ENCODE measurements at places on chromosomes 2 and 18.

GRCh38 chr2:49043405-49043982 is 110.8 kb downstream of the FSHR start:
- H3K36me3 ChIP-seq = no peaks in the 10 kb centered on the region
- no peaks in the 10 kb centered on the region for H3K27me3 ChIP-seq
- no peak overlapping the region for H3K4me3 ChIP-seq
- no peaks in the 10 kb centered on the region for H3K4me1 ChIP-seq
- H3K27ac ChIP-seq = no peak overlapping the region

DNA sequence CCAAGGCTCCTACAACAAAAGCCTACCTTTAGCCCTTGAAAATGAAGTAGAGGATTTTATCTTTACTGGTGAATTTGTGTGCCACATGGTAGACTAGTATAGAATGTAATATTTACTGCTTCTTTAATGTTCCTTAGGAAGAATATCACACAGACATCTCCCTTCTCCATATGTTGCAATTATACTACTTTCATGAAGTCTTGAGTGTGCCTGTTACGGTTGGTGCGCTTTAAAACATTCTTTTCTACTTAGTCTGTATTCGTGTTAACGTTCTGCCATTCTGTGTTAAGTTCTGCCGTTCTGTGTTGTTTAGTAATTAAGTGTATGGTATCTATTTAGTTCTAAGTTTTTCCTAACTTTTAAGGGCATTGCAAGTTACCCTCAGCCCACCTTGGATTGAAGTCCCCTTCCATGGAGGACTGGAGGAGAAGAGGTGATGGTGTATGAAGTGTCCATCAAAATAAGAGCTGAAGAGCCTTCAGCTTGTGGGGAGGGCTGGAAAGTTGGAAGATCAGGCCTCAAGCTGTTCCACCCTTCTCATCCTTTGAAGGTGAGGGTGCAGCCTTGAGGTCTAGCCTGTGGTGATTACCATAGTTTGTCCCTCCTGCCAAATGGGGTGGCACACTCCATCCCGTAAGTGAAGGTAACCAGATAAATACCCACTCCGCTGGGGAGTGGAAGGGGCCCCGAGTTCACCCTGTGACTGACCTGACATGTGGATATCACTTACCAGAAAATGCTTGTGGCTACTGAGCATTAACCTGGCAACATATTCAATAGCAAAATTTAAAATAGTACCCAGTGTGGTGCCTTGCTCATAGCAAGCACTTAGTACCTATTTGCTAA is 131.3 kb downstream of the SPTBN1 start:
- DNase-seq = no peak
- H3K4me1 ChIP-seq = peaks cover 59% of the 10 kb centered on the region
- H3K4me3 ChIP-seq = peak overlapping the region; percentile 32
- H3K27me3 ChIP-seq = no peaks in the 10 kb centered on the region

- no peaks in the 10 kb centered on the region for H3K4me1 ChIP-seq
- no peaks in the 10 kb centered on the region for H3K27me3 ChIP-seq
- no peak for DNase-seq
- H3K27ac ChIP-seq = no peak overlapping the region
These were observed 580.0 kb downstream of the RNF144A start for GRCh38 chr2:7497178-7497577.

- peaks cover 25% of the 10 kb centered on the region for H3K36me3 ChIP-seq
- H3K4me3 ChIP-seq = no peak overlapping the region
- H3K27ac ChIP-seq = no peak overlapping the region
- DNase-seq = no peak
- no peaks in the 10 kb centered on the region for H3K27me3 ChIP-seq
These were observed 35.2 kb downstream of the SRBD1 start for GRCh38 chr2:45575881-45576280.

DNA sequence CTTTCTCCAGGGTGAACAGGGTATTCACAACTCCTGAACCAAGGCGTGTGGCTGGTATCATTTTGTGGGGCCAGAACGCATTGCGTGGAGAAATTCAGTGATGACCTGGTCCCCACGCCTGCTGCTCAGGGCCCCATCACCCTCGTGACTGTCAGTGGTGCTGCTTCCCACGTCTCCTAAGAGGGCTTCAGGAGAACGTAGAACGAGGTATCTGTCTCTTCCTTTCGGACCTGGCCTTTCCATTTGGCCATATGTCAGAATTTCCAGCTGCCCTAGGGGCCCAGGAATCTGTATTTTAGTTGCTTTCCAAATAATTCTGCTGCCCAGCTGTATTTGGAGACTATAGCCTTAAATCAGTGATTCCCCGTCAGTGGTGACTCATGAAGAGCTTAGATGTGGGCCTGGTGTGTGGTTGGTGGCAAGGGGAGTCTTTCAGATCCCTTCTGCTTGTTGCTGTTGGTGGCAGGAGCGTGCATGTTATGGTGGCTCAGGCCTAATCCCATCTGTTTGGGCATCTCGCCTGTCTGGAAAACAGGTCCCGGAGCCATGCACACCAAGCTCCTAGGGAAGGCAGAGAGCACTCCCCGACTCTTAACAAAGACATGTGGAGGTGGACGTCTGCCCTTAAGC is 56.4 kb downstream of the NPAS2 start:
- no peak overlapping the region for H3K4me3 ChIP-seq
- H3K4me1 ChIP-seq = no peaks in the 10 kb centered on the region
- H3K36me3 ChIP-seq = peaks cover 1% of the 10 kb centered on the region

GRCh38 chr2:120678926-120679325 is 56.7 kb upstream of the GLI2 start:
- H3K4me3 ChIP-seq = no peak overlapping the region
- DNase-seq = no peak
- H3K4me1 ChIP-seq = peaks cover 4% of the 10 kb centered on the region
- H3K27ac ChIP-seq = no peak overlapping the region
- H3K36me3 ChIP-seq = no peaks in the 10 kb centered on the region

DNA sequence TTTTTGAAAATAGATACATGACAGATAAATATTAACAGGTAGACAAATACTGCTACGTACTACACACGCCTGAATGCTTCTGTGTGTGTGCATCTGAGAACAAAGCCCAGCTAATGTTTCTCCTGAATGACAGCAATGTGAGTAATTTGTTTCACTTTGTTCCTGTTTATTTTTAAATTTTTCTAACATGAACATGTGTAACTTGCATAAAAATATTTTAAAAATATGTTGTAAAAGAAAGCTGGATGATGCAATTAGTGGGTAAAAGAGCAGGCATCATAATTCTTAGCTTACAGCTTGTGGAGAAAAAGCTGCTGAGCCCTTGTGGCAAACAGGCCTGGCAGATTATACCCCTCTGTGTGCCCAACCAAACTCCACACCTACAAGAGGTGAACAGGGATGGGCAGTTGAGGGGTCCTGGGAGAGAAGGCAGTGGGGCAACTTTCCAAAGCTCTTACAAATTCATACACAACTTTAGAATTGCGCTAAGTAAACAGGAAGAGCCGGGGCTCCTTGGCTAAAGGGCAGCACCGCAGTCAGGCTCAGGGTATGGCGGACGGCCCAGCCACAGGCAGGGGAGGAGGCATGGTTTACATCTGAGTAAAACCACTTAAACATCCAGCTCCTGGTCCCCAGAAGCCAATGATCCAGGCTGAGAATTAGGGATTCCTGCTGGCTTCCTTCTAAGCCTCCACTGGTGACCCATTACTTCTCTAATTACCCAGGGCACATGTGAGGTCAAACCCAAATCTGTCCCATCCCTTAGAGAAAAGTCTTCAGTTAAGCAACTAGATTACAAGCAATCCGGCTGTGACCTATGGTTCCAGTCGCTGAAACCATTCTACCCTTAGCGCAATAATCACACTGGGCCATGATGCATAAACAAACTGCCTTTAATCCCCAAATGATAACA is 14.0 kb downstream of the PXDN start:
- H3K27me3 ChIP-seq = no peaks in the 10 kb centered on the region
- H3K27ac ChIP-seq = no peak overlapping the region
- H3K4me1 ChIP-seq = no peaks in the 10 kb centered on the region
- H3K4me3 ChIP-seq = no peak overlapping the region

DNA sequence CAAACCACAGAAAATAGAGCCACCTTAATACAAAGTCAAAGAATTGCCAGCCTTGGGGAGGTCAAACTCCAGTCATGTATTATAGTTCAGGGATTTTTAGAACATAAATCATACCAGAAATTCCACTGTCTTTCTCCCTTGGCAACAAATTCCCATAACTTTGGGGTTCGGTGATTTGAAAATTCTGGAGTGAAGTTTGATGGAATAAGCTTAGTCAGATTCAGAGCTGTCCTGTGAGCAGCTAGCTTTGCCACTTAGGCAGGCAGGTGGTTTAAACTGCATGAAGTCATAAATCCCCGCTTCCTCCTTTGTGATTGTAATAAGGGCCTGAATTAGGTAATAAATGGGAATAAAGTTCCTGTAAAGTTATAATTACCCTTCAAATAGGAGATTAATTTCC is 457.0 kb upstream of the HNMT start:
- H3K27ac ChIP-seq = no peak overlapping the region
- DNase-seq = no peak
- no peaks in the 10 kb centered on the region for H3K4me1 ChIP-seq
- no peaks in the 10 kb centered on the region for H3K27me3 ChIP-seq
- H3K36me3 ChIP-seq = no peaks in the 10 kb centered on the region
- no peak overlapping the region for H3K4me3 ChIP-seq

- H3K4me3 ChIP-seq = no peak overlapping the region
- DNase-seq = no peak
- no peak overlapping the region for H3K27ac ChIP-seq
- peaks cover 16% of the 10 kb centered on the region for H3K4me1 ChIP-seq
These were observed 4.9 kb downstream of the IGFBP5 start for GRCh38 chr2:216690456-216690852.

- H3K27ac ChIP-seq = peak overlapping the region; percentile 78
- DNase-seq = no peak
- H3K27me3 ChIP-seq = no peaks in the 10 kb centered on the region
- no peaks in the 10 kb centered on the region for H3K36me3 ChIP-seq
These were observed 9.7 kb upstream of the SLC39A10 start for GRCh38 chr2:195647302-195647701.

DNA sequence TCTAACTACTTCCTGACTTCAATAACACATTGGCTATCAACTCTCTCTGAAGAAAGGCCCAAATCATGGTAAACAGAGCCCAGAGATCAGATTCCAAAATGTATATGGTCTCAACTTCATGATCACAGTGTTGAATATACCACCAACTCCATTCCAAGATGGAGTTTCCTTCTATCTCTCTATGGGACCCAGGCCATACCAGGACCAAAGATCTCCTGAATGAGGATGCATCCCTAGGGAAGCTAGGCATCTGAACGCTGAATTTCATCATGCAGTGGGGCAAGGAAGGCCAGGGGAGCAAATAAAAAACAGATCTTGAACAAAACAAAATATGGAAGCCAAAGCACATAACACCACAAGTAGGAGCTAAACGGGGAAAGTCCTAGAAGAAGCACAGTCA is 320.7 kb upstream of the PKDCC start:
- H3K27ac ChIP-seq = no peak overlapping the region
- DNase-seq = no peak
- peaks cover 5% of the 10 kb centered on the region for H3K27me3 ChIP-seq
- H3K4me1 ChIP-seq = no peaks in the 10 kb centered on the region
- H3K4me3 ChIP-seq = no peak overlapping the region

GRCh38 chr18:65439188-65439587 is 311.6 kb upstream of the CDH7 start:
- no peaks in the 10 kb centered on the region for H3K36me3 ChIP-seq
- DNase-seq = no peak
- H3K27me3 ChIP-seq = no peaks in the 10 kb centered on the region
- H3K4me3 ChIP-seq = no peak overlapping the region

- H3K36me3 ChIP-seq = peaks cover 8% of the 10 kb centered on the region
- peak overlapping the region; percentile 61 for H3K4me3 ChIP-seq
- no peaks in the 10 kb centered on the region for H3K27me3 ChIP-seq
- H3K4me1 ChIP-seq = peaks cover 23% of the 10 kb centered on the region
These were observed 244.3 kb downstream of the FAM210A start for GRCh38 chr18:13481820-13482617.

- peak overlapping the region; percentile 7 for H3K27ac ChIP-seq
- H3K36me3 ChIP-seq = no peaks in the 10 kb centered on the region
- DNase-seq = peak; percentile 19
- peaks cover 5% of the 10 kb centered on the region for H3K27me3 ChIP-seq
- peaks cover 43% of the 10 kb centered on the region for H3K4me1 ChIP-seq
These were observed 13.4 kb upstream of the CREG2 start for GRCh38 chr2:101400506-101401325.

DNA sequence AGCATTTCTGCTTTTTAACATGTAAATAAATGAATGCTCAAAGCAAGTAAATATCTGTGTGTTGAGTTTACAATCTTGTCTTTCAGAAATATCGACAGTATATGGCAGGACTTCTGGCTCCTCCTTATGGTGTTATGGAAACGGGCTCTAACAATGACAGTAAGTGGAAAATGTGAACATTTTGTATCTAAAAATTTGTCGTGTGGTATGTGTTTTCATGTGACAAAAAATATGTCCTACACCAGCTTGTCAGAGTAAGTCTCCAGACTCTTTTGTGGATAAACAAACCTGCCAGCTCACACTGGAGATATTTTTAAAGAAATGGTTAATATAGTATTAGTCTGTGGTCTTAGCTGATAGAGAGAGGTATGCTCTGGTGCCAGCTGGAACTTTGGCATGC is 157.9 kb upstream of the MAP3K20 start:
- H3K27me3 ChIP-seq = peaks cover 21% of the 10 kb centered on the region
- H3K36me3 ChIP-seq = no peaks in the 10 kb centered on the region
- no peak for DNase-seq
- H3K4me1 ChIP-seq = peaks cover 2% of the 10 kb centered on the region

GRCh38 chr18:6449213-6449612 is 34.5 kb upstream of the L3MBTL4 start:
- H3K27me3 ChIP-seq = no peaks in the 10 kb centered on the region
- H3K4me3 ChIP-seq = no peak overlapping the region
- DNase-seq = no peak
- peaks cover 2% of the 10 kb centered on the region for H3K4me1 ChIP-seq
- no peaks in the 10 kb centered on the region for H3K36me3 ChIP-seq

- no peak overlapping the region for H3K4me3 ChIP-seq
- H3K27me3 ChIP-seq = no peaks in the 10 kb centered on the region
- no peaks in the 10 kb centered on the region for H3K36me3 ChIP-seq
- no peak overlapping the region for H3K27ac ChIP-seq
These were observed 154.9 kb upstream of the TTC39C start for GRCh38 chr18:23859466-23860336.

GRCh38 chr18:32802591-32803451 is 30.0 kb upstream of the KLHL14 start:
- DNase-seq = peak; percentile 11
- peak overlapping the region; percentile 99 for H3K27ac ChIP-seq
- H3K27me3 ChIP-seq = no peaks in the 10 kb centered on the region
- peak overlapping the region; percentile 61 for H3K4me3 ChIP-seq
- H3K36me3 ChIP-seq = peaks cover 2% of the 10 kb centered on the region
- peaks cover 29% of the 10 kb centered on the region for H3K4me1 ChIP-seq

- DNase-seq = peak; percentile 54
- H3K36me3 ChIP-seq = no peaks in the 10 kb centered on the region
- no peak overlapping the region for H3K4me3 ChIP-seq
- no peak overlapping the region for H3K27ac ChIP-seq
These were observed 175.1 kb downstream of the GALNT1 start for GRCh38 chr18:35756506-35757117.

- H3K4me3 ChIP-seq = no peak overlapping the region
- H3K4me1 ChIP-seq = no peaks in the 10 kb centered on the region
- no peak for DNase-seq
- H3K36me3 ChIP-seq = peaks cover 1% of the 10 kb centered on the region
- H3K27me3 ChIP-seq = no peaks in the 10 kb centered on the region
These were observed 472.3 kb downstream of the TNS1 start for GRCh38 chr2:217530392-217531090.

- no peaks in the 10 kb centered on the region for H3K36me3 ChIP-seq
- no peak overlapping the region for H3K27ac ChIP-seq
- peaks cover 5% of the 10 kb centered on the region for H3K27me3 ChIP-seq
- H3K4me1 ChIP-seq = no peaks in the 10 kb centered on the region
These were observed 161.0 kb downstream of the RNF152 start for GRCh38 chr18:61731693-61732376.

Measured in memory B cell (primary cell).